Ovary (tissue), 10 donors: ENCODE measurements at places on chromosomes 5 and 9. TPM values are rescaled to one million over a fixed set of nuclear protein-coding genes. Genes with fewer than 3 reads are reported as not detected.

SOWAHA gene
- total RNA-seq = 0.32 TPM

FAM114A2 gene
- total RNA-seq = 30.4 TPM

HK3 gene
- 9.9 TPM for total RNA-seq

HSD17B3 gene
- not detected for total RNA-seq

DNA sequence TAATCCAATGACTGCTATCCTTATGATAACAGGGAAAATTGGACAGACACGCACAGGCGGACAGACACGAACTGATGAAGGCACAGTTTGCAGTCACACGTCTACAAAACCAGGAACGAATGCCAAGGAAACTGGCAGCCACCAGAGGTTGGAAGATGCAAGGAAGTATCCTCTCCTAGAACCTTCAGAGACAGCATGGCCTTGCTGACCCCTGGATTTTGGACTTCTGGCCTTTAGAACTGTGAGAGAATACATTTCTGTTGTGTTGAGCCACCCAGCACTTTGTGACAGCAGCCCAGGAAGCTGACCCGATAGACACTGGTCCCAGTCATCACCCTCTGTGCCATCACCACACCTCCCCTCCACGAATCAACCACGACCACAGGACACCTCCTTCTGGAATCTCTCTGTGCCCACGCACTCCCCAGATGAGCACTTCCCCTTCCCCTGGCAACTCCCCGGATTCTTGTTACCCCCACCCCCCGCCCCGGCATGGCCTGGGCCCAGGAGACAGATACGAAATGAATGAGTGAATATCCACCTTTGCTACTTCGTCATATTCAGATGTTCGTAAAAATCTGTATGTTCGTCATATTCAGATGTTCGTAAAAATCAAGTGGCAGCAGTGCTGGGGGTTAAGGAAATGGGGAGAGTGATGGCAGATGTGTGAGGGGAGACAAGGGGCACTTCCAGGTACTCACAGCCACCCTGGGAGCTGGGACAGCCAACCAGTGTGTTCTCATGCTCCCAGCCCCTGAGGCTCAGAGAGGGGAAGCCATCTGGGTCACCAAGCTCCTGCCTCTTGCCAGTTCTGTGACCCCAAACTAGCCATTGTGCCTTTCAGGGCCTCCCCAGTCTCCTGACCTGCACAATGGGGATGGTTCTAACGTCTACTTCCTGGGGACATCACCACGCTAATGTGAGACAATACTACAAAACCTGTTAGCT is 18.5 kb downstream of the GBGT1 start:
- H3K27me3 ChIP-seq = no peaks in the 10 kb centered on the region
- H3K4me3 ChIP-seq = no peak overlapping the region
- H3K4me1 ChIP-seq = peaks cover 10% of the 10 kb centered on the region
- DNase-seq = no peak

GRCh38 chr9:113343732-113344231 is 3.7 kb upstream of the WDR31 start:
- DNase-seq = no peak
- H3K36me3 ChIP-seq = no peaks in the 10 kb centered on the region
- peaks cover 3% of the 10 kb centered on the region for H3K4me1 ChIP-seq
- no peaks in the 10 kb centered on the region for H3K27me3 ChIP-seq
